Glomerular endothelial cell (primary cell): ENCODE measurements at places on chromosomes 7 and 10. TPM values are rescaled to one million over a fixed set of nuclear protein-coding genes. Genes with fewer than 3 reads are reported as not detected.

DNA sequence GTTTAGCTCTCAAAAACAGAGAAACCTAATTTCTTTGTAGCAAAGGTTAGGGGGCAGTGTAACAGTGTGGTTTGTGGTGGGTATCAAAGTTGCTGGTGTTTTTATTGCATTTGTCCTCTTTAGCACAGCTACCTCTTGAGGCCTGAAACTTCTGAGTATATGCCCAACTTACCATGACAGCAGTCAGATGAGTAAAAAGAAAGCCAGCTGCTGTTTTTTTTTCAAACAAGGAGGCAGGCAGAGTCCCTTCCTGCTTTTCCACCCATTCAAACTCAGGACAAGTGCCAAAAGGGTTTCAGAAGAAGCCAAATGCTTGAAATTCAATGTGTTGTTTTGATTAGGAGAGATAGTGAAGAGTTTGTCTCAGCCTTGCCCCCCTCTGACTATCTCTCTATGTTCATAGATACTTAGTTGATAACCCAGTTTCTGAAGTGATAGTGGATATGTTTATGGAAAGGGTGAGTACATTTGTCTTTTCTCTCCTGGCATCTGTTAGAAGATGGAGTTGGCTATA is 23.1 kb downstream of the GBF1 start:
- no peak for DNase-seq

- DNase-seq, result no peak
Observed at GRCh38 chr10:114917459-114917858, 20.5 kb upstream of the TRUB1 start.

The SEMA3C gene
- 8.6 and 13.1 TPM in 2 replicates for total RNA-seq

The CHRM2 gene
- total RNA-seq, result 1.4 and 3.3 TPM in 2 replicates

DNA sequence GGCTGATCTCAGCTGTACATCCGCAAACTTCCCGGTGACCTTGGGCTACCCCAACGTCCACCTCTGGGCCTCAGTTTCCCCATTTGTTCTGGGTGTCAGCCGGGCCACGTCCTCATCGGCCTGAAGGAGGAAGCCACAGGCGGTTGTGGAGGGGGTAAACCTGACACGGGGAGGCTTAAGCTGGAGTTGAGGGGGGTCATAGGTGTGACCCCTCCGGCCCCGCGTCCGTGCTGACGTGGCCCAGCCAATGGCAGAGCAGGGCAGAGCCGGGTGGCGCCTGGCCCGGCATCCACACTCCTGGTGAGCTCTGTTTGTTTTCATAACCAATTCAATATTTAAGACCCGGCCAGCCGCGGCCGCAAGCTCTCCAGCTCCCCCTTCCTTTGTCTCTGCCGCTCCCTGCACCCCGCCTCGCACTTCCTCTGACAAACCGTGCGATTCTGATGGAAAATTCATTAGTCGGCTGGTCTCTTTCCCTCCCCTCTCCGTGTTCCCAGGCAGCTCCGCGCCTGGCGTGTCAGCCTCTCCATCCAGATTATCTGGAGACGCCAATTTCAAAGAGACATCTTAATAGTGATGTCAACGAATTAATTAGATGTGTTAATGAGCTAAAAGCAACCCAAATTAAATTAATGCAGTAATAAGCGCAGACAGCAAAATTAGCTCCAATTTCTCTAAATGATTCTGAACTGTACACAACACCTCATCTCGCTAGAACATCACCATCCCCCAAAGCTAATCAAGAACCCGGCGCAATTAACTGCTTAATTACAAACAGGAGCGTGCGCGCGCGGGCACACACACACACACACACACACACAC is 55.4 kb downstream of the MICALL2 start:
- no peak for DNase-seq

DNA sequence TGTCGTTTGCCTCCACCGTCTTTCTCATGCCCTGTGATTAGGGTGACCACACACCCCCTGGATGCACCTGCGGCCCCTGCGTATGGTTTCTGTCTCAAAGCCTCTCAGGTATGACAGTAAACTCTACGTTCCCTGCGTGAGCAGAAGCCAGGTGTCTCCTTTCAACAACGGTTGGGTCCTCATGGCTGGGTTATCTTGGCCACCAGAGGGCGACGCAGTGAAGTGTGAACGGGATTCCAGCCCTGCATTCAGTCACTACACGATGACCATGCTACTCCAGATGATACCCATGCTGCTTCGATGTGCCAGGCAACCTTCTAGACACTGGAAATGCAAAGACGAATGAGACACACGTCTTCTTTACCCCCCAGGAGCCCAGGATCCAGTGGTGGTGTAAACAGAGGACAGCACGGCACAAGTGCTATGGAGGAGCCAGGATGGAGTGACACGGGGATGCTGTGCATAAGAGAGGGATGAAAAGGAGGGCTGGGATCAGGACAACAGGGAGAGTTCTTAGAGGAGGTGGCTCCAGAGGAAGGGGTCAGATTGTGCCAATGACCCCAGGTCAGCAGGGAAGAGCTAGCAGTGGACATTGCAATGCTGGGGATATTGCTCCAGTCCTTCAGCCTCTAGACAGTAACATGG is 228.1 kb upstream of the PFKP start:
- DNase-seq, result peak; percentile 7

- no peak for DNase-seq
Observed at GRCh38 chr7:87512906-87513305, 37.4 kb upstream of the ABCB4 start.

DNA sequence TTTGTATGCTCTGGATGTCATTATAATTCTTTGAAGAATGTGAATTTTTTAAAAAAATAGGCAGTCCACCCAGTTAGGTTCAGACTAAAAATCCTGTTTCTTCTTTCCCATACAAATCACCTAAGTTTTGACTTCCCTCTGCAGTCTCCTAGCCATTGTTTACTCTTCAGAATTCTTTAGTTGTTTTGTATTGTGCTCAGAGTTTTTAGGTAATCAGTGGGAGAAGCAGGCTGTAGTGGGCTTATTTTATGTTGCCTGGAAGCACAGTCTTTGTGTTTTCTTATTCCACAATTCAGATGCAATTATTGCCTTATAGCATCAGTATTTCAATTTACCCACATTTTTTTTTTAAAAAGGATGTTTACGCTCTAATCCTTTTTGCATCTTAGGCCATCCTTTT is 94.9 kb downstream of the AKAP9 start:
- no peak for DNase-seq

- DNase-seq, result no peak
Observed at GRCh38 chr7:158850545-158851102, 5.7 kb upstream of the DYNC2I1 start.

The AKR1C4 gene
- not detected in 2 replicates for total RNA-seq

GRCh38 chr7:22885797-22886261 is 63.2 kb upstream of the TOMM7 start:
- no peak for DNase-seq

The WBP1L gene
- total RNA-seq, result 77.8 and 101 TPM in 2 replicates

GRCh38 chr10:100148353-100149211 is 37.2 kb downstream of the ERLIN1 start:
- DNase-seq, result no peak

The RPP30 gene
- 34.8 and 50.2 TPM in 2 replicates for total RNA-seq

The NPC1L1 gene
- total RNA-seq, result not detected in 2 replicates

The OR2A7 gene
- total RNA-seq, result 1.5 TPM in 1 of 2 replicates, not detected in the other

DNA sequence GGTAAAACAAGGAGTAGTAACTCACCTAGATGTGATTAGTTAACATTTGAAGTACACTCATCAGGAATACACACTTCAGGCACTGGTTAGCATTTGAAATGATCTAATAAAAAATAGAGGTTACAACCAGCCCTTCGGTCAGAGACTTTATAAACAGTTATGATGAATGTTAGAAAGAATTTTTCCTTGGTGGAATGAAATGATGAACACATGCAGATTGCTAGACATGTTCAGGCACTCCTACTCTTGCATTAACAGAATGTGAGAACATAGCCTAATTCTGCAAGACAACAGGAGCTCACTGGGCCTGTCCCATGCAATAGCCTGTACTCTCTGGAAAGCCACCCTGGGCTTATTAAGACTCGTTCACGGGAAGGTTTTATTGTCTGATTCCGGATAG is 47.3 kb upstream of the TECTB start:
- DNase-seq, result no peak

- DNase-seq, result no peak
Observed at GRCh38 chr10:89025453-89025852, 34.9 kb downstream of the FAS start.

The CPN1 gene
- not detected in 2 replicates for total RNA-seq

The TFR2 gene
- 0.29 TPM in 1 of 2 replicates, not detected in the other for total RNA-seq

- DNase-seq, result no peak
Observed at GRCh38 chr7:148916186-148916585, 32.1 kb upstream of the EZH2 start.

GRCh38 chr7:38448054-38448453 is 174.6 kb upstream of the TARP start:
- DNase-seq, result no peak

DNA sequence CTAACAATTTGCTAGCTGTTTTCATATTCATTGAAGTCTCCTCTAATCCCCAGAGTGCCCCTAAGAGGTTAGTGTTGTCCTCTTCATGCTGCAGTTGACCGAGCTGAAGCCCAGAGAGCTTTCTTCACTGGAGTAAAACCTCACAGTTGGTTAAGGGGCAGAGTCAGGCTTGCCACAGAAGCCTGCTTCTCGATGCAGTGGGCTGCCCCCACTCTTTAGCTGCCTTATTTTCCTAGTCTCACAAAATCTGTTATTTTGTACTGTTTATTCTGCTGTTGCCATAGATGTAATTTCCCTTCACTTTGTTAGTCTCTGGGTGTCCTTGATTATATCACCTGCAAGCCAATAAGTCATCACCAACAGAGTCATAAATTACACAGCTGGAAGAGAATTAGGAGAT is 56.3 kb upstream of the ZPBP start:
- no peak for DNase-seq

GRCh38 chr7:20698469-20698868 is 83.0 kb downstream of the ABCB5 start:
- no peak for DNase-seq

DNA sequence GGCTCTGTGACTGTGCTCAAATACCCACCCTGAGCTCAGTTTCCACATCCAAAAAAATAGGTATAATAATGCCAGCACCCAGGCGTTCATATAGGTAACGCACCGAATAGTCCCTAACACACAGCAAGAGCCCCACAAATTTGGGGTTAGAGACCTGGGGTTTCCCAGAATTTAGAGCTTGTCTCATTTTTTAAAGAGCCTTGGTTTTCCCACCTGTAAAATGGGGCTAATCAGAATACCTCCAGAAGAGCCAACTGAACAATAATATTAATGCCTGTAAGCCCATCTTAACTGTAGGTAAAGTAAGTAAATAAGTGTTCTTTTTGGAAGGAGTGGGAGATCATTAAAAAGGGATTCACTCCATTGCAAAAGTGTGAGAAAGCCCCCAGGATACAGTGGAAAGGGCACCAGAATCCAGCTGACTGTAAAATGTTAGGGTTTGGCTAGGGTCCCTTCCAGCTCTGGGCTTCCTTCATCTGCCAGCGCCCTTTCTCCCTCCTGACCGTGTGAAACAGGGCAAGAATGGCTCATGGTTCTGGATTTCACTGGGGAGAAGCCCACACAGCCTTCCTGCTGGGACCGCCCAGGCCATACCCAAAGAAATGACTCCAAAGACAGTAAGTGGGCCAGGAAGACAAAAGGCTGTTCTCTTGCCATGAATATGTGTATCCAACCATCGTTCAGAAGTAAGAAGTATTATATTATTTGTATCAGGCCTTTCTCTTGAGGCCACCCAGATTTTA is 2.1 kb downstream of the MTURN start:
- no peak for DNase-seq

The SMKR1 gene
- total RNA-seq, result 2.0 TPM in 1 of 2 replicates, not detected in the other

DNA sequence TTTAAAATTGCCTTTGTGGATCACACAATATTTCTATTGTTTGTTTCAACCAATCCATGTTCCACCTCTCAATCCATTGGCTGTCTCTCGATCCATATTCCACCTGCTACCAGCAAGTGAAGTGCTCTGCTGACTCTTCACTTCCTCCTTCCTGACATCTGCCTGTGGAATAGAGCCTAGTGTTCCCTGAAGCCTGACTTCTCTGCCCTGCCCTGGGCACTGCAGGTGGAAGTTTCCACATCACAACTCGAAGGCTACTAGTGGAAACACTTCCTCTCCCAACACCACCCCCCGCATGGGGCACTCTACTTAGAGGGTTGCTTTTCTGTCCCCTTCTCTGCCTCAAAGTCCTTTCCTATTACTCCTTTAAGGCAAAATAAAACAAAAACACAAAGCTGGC is 563.8 kb upstream of the IGFBP3 start:
- no peak for DNase-seq
